Retina (tissue), 1 donor: ENCODE measurements at places on chromosomes 1 and 21.

- no peak for DNase-seq
These were observed 91.4 kb downstream of the PDE9A start for GRCh38 chr21:42744520-42745445.

DNA sequence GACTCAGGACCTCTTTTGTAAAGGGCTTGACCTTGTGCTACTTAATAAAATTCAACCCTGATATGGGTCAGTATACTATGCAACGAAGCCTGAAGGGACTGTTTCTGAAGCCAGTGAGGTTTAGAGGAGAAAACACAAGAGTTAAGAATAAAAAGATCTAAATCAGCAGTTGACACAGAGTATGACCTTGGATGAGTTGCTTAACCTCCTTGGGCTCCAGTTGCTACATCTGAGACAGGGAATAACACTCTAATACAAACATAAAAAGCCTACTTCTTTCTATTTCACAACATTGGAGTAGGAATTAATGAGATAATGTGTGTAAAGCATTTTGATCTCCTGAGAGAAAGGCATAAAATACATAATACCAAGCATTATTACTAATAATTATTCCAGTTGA is 882.4 kb upstream of the ADGRL2 start:
- no peak for DNase-seq

DNA sequence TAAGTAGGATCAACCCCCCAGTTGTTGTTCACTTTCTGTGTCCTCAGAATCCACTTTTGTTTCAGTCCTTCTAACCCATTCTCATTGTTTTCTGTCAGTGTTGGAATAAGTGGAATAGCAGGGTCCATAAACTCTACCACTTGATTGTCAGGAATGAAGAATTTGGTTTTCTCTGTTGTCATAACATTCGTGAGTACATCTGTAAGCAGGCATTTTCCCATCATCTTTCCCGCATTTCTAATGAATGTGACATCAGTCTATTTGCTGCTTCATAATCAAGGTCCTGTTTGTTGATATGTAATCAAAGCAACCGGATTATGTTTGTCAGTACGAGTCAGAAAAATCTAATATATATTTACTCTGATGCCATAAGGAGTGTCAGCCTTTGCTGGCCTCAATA is 147.1 kb downstream of the KIF26B start:
- no peak for DNase-seq

DNA sequence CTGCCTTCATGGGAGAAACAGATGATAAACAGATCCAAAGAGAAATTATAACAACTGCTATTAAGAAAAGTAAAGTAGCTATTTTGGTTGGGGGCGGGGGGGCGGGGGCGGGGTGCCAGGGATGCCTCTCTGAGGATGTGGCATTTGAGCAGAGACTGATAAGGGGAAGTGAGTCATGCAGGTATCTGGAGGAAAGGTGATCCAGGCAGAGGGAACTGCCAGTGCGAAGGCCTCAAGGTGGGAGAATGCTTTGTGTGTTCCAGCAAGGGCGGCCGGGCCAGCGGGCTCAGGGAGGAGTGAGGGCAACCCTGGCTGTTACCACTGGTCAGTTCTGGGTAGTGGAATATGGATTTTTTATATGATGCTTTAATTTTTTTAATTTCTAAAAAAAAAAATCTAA is 7.0 kb upstream of the TNFRSF1B start:
- DNase-seq = no peak

- no peak for DNase-seq
These were observed 26.5 kb upstream of the SRP9 start for GRCh38 chr1:225750875-225751824.

GRCh38 chr1:82819234-82819633 is 1018.5 kb downstream of the ADGRL2 start:
- no peak for DNase-seq

DNA sequence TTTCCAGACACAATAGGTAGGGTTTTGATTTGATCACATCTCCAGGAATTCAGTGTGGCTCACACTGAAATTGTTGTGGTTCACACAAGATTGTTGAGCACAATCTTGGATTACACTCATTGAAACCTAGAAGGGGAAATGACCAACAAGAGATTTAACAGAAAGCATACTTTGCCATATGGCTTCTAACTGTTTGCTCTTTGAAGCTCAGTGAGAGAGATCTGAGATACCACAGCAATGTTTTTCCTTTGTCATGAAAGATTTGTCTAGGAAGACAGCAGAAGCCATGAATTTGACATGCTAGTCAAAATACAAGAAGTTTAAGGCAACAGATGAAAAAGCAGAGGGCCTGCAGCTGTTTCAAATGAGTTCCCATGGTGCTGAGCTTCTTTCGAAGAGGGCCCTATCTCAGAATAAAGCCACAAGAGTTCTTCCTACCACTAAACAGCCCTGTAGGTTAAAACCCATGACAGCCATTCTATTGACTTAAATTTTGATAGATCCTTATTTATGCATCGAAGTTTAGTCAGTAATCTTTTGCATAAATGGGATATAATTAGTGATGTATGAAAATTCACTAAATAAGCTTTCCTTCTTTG is 650.4 kb downstream of the LTN1 start:
- DNase-seq = no peak

GRCh38 chr1:154141240-154141639 is 13.6 kb downstream of the NUP210L start:
- no peak for DNase-seq

- DNase-seq = no peak
These were observed 60.0 kb downstream of the MEGF6 start for GRCh38 chr1:3551290-3551678.

DNA sequence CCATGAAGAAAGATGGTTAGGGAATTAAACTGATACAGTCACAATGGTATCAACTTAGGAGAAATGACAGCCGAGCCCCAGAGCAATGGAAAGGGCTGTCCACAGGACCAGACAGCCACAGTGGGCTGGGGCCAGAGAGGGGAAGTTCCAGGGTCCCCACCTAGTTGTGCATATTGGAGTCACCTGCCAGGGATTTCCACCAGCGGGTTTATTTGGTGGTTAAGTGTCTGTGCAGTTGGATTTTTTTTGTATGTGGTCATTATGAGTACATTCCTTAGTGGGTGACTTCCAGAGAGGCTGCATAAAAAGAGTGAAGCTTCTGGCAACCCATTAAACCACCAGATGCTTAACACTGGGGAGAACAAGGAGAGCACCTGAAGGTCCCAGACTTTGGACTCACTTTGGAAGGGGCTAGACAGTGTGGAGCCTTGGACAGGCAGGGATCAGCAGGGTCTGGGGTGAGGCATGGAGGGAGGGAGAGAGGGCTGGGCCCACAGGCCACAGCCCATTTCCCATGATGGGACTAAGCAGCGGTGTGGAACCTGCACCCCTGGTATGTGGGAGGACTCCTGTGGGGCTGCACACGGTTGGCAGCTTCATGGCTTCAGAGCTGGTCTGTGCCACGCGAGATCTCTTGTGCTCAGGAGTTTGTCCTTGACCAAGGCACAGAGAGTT is 7.8 kb upstream of the PTTG1IP start:
- DNase-seq = no peak

DNA sequence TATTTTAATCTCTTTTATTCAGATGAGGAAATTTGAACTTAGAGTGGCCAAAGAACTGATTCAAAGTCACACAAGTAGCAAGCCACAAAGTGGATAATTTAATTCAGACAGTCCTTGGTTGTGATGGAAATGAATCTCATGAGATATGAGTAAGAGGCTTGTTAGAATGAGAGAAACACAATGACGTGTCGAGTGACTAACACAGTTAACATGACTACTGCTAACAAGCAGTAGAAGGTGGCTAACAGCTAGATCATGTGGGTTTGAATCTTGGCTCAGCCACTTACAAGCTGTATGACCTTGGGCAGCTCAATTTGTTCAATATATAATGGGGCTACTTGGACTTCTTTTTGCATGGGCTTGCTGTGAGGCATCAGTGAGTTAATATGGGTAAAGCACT is 104.5 kb upstream of the LMO4 start:
- no peak for DNase-seq
